ENCODE measurements at places on chromosomes 5 and 9. TPM values are rescaled to one million over a fixed set of nuclear protein-coding genes. Genes with fewer than 3 reads are reported as not detected.
A peak's percentile ranks its signal among the peaks of the same experiment; 100 is the strongest.

- no peak for DNase-seq
Observed at GRCh38 chr9:125995706-125996105, 248.5 kb downstream of the PBX3 start.

The LYSMD3 gene
- polyA plus RNA-seq: 22.1 TPM

DNA sequence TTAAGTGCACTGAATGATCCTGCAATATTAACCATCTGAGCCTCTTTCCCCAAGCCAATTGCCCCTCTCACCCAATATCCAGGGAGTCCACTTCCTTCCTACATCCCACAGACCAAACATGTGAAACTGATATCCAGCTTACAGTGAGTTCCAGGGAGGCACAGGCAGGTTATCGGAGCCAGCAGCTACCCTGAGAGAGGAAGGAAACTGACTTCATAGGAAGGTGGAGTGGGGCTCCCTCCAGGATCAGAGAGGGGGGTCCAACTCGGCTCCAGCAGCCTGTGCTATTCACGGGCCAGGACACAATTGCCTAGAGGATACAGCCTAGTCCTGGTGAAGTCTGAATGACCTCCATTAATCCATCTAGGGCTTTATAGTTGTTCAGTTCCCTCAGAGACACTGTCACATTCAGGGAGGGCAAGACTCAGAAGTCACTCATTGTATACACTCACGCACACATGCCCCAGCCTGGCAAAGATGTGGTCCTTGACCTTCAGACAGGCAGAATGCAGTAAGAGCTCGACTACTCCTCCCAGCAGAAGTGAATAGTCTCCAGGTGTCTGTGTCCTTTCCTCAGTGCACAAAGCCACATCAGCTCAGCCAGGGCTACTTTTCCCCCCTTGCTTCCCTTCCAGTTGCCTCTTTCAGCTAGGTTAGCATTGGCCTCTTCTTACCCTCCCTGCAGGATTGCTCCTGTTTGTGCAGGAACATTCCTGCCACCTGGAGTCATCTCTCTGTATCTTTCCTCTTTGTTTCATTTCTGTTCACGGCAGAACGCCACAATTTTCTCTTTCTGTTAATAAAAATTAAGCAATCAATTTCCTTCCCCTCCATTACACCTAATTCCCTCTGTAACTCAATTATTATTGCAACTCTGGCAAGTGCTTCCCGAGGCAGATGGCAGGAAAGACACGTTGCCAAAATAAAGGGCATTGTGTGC is 501.7 kb downstream of the ARHGEF28 start:
- no peak for DNase-seq

GRCh38 chr9:107650321-107650720 is 160.8 kb upstream of the KLF4 start:
- DNase-seq: no peak

DNA sequence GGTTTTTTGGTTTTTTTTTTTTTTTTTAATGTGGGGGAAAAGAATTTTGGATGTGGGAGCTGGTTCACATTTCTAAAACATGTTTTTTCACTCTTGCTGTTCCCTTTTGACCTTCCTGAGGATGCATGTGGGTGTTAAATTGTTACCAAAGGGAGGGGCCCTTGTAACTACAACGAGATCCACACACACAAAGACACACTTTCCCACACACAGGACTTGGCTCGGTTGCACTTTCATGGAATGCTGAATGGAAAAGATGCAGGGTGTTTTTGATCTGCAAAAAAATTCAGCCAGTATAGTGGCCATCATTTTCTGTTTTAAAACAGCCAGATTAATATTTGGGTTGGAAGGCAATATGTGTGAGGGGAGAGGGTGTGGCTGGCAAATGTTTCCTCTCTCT is 576.9 kb downstream of the EBF1 start:
- DNase-seq: peak; percentile 86

Data from muscle of back (tissue), 13 donors.